ENCODE measurements at places on chromosomes 3 and 15.

DNA sequence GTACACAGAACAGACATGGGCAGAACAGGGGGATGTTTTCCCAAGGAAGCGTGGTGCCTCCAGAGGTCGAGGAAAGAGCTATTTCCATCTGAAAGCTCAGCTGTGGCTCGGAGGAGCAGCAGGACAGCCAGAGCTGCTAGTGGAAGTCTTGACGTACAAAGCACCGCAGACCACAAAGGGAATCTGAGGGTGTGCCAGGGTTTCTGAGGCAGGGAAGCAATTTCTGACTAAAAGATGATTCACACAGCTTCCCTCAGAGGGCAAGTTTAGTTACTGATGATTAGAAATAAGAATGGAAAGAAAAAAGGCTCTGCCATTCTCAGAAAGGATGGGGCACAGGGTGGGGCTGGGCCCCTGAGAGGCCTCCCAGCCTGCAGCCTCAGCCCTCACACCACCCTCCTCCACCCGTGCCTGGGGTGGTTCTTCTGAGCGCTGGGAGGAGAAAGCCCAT is 45.8 kb upstream of the SEC13 start:
- DNase-seq, result no peak

- DNase-seq, result no peak
Observed at GRCh38 chr15:74626752-74627692, 11.4 kb downstream of the CLK3 start.

DNA sequence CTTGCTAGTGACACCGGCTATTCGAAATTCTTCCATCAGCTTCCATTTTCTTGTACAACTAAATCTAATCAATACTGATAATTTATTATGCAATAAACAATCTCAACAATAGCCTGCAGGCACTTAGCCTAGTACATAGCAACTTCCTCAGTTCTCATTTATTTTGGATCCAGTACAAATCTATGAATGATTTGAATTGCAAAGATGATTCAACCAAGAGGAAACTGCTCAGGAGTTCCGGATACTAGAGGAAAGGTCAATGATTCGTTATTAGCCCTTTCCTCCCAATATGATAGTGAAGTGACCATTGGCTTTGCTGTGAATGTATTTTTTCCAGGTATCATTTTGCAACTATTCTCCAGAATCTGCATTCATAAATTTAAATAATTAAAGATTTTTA is 827.0 kb downstream of the CADM2 start:
- no peak for DNase-seq

DNA sequence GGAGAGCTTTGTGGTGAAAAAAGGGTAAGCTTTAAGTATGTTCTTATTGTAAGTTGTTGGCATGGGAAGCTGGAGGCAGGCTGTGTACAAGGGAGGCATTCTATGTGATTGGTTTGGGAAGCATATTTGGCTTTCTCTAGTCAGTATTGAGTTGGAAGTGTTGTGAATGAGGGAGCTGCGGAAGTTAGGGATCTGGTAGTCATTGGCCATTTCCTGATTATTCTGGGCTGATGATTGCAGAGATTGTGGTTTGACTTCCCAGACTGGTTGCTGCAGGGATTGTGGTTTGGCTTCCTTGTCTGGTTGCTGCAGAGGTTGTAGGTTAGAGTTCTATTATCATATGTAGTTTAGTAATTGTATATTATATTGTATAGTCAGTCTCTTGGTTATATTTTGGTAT is 21.0 kb downstream of the STXBP5L start:
- no peak for DNase-seq

- DNase-seq, result no peak
Observed at GRCh38 chr3:139261754-139262586, 81.8 kb upstream of the MRPS22 start.

DNA sequence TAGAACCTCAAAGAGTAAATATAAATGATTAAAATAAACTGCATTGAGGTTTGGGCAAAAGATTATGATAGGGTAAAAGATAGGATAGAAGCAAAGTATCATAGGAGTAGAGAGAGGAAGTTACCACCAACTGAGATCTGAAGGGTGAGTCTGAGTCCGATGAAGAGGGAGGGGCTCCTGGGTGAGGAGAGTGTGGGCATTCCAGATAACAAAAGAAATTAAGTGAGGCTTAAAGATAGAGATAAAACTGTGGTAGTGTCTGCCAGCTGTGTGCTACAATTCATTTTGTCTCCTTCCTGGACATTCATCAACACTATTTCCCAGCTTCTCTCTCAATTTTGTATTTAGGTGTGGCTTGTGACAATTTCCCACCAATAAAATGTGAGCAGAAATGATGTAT is 343.0 kb upstream of the PLSCR5 start:
- no peak for DNase-seq

DNA sequence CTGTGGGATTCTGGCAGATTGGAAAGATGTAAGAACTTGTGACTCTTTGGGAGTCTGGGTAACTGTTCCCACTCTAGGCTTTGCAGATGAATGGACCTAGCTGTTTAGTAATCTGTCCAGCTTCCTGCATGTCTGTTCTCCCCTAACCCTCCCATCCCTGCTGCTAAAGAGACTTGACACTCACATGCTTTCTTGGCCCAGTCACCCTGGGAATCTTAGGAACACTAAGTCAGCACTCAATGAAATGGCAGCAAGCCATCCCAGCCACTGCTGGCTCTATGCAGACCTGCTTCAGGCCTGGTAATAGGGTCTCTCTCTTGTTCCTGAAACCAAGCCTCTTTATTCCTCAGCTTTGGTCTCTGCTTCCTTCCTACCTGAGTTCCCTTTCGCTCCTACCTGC is 63.7 kb upstream of the THSD4 start:
- no peak for DNase-seq

- DNase-seq, result no peak
Observed at GRCh38 chr3:120182613-120183511, 88.6 kb upstream of the GSK3B start.

DNA sequence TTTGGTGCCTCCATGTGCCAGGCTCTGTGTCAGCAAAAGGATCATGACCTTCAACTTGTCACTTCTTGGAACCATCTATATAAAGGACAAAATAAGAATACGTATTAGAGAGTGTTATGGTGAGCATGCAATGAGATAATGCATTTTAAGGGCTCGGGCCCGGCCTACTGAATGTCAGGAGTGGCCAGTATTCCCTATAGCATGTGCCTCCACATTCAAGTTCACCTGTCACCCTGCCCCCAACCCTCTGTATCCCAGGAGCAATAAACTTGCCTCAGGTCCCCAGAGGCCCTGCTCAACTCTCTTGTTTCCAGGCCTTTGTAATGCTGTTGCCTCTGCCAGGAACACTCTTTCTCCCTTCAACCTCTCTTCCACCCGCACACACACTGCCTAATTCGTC is 90.2 kb upstream of the SLC6A11 start:
- DNase-seq, result no peak

- no peak for DNase-seq
Observed at GRCh38 chr15:43749690-43750345, 3.6 kb downstream of the PDIA3 start.

GRCh38 chr3:10280177-10280529 is 12.6 kb downstream of the GHRL start:
- DNase-seq, result no peak

GRCh38 chr3:146464783-146465182 is 4.6 kb downstream of the PLSCR2 start:
- no peak for DNase-seq

GRCh38 chr3:185789134-185789533 is 35.7 kb downstream of the IGF2BP2 start:
- no peak for DNase-seq

DNA sequence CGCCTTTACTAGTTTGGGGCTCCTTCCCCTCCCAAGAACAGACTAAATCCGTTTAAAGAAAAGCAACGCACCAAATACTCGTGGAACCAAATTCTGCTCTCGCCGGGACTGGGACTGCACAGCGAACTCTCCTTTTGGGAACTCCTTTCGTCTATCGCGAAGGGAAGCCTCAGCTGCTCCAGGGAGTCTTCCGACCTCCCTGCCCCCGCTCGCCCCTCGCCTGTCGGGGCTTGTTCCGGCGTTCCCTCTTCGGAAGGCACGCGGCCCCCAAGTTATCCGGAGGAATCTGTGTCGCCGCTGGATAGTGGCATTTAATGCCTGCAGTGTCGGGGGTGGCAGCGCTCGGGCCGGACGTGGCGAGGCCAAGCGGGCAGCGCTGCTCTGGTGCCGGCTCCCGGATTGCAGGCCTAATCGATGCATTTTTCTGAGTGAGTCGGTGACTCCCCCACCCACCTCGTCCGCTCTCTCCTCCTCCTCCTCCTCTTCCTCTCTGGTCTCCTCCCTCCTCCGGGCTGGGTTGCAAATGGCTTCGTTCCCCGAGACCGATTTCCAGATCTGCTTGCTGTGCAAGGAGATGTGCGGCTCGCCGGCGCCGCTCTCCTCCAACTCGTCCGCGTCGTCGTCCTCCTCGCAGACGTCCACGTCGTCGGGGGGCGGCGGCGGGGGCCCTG is at the start of gene TRIM71:
Gene TRIM71 (plus strand): TSS at position 440 of the 671 bp plus-strand sequence. CDS start 84 bp downstream, at position 524.
- DNase-seq, result no peak

GRCh38 chr3:126017362-126017761 is 48.4 kb downstream of the ROPN1B start:
- no peak for DNase-seq

DNA sequence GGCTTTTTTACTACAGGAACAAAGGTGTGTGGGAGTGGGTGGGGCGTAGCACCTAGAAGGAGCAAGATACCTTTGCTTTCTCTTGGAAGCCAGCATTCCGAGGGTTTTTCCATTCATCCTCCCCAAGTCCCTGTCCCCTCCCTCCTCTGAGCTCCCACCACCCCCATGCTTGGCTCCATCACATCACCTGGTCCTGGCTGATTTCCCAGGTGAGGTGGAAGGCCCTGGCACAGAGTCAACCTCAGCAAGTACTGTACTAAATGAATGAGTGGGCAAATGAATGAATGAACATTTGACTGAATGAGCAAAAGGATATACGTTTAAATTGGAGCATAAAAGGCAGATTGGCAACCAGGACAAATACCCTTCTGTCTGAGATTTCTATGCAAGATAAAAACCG is 45.4 kb downstream of the DZIP1L start:
- no peak for DNase-seq

DNA sequence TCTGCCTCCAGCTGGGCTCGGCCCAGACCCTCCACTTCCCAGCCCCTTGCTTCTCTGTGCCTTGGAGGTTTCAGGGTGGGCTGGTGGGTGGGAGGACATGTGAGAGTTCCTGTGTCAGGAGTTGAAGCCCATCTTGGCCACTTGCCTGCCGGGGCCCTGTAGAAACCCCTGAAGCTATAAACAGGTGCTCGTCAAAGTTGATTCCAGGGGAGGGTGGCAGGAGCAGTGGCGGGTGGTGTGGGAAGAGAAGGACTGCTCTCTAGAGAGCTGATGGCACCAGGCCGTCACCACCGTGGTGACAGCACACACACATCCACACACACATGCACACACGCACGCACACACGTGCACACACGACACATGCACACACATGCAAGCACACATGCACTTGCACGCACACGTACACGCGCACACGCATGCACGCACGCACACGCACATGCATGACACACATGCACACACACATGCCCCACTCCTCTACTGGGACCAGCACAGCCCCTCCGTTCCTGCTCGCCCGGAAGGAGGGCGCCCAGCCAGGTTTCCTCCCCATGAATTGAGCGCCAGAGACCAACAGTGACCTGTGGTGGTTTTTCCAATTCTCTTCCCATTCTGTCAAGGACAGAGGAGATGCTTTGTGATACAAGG is 56.3 kb upstream of the CGNL1 start:
- DNase-seq, result no peak

DNA sequence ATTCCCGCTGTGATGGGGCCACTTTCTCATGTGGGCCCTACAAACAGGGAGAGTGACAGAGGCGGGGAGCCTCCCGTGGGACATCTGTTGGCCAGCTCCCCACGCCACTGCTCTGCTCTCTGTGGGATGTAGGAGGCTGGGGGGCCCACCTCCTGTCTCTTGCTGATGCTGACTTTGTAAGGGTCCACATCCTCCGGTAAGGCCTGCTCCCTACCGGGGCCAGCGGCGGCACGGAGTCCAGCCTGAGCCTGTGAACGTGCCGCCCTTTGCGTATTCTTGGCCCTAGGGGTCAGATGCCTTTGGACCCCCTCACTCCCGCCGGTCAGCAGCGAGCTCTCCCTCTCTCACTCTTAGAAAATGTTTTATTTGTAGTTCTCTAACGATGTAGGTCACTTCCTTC is 153.2 kb downstream of the LRRC28 start:
- DNase-seq, result no peak

GRCh38 chr15:73959012-73959581 is 32.8 kb downstream of the LOXL1 start:
- no peak for DNase-seq

DNA sequence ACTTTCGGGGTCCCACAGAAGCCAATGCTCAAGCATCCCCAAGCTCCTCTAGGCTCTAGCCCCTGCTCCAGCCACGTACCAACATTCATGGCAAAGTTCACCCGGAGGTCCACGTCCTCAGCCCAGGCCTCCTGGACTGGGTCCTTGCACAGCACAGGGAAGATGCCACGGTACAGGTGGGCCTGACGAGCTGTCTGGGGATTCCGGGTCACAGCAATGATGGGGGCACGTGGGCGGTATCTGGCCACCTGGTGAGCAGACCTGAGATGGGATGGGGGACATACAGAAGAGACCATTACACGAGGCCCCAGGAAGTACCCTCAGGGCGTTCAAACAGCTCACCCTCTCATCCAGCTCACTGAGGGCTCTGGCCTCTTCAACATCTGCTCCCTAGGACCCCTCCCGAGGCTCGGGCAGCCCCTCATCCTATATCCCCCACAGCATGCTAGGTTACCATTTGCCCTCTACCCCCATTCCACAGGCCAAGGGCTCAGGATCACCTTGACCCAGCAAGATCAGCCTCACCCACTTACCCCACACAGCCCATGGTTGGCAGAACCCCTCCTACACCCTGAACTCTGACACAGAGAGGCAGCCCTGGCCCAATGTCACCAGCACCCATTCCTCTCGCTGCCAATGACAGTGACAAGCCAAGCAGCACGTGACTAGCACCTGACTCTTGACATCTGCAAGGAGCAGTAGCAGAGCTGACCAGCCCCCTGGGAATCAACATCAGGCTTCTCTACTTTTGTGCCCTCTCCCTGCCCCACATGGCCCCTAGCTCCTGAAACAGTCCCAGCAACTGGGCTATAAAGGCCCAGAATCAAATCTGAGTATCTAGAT is 3.0 kb upstream of the GRAMD2A start:
- no peak for DNase-seq

DNA sequence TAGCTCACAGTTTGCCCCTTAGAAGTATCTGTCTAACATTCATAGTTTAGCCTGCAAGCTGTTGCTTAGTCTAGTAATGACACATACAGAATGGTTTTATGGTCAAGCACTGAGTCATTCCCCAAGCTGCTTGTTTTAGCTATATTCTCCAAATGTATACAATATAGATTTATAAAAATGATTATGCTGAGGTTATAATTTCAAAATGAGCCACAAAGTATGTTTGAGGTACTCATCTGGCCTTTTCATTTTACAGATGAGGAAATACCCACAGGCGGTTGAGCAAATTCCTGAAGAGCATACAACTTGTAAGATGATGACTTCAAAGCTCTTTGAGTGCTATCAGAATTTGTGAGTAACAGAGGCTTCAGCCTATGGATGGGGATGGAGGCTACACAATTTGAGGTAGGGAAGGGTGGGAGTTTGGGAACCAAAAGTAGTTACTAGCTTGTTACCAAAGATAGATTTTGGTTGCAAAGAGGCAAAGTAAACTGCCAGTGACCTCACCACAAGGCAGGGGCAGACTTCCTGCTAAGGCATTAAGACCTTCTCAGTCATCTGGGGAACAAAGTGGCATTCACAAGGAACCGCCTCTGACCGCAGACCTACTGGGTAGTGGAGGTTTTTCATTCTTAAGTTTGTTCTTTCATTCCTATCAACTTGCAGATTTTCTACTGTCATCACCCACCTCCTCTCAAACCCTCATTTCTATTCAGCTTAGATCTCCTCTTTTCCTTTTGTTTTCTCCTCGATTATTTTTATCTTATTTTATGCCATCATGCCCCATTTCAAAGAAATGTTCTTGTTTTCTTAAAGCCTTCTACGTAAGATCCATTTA is 257.2 kb upstream of the NECTIN3 start:
- no peak for DNase-seq

All from cerebellar nuclear complex (tissue), 1 donor.